ENCODE measurements at places on chromosomes 3 and 15. TPM values are rescaled to one million over a fixed set of nuclear protein-coding genes. Genes with fewer than 3 reads are reported as not detected.

GRCh38 chr3:60160111-60160821 is 1091.0 kb downstream of the FHIT start:
- H3K36me3 ChIP-seq = no peaks in the 10 kb centered on the region
- no peaks in the 10 kb centered on the region for H3K4me1 ChIP-seq
- no peak overlapping the region for H3K4me3 ChIP-seq
- no peak overlapping the region for H3K27ac ChIP-seq
- no peak for DNase-seq

DNA sequence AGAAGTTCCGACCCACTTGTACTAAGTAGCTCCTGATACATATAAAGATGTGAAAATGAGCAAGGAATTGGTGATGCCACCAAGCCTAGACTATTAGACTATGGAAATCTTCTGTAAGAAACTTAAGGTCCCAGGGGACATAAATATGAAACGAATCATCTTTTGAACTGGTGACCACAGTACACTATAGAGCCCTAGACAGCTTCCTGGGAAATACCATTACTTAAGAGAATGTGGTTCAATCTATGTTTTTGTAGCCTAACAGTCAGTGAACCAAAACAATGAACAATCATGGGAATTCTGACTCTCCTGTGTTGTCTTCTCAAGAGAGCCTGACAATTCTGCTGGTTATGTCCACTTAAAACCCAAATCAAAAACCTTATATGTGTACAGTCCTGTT is 191.6 kb downstream of the GREM1 start:
- no peaks in the 10 kb centered on the region for H3K36me3 ChIP-seq
- no peak for DNase-seq
- no peak overlapping the region for H3K4me3 ChIP-seq
- no peak overlapping the region for H3K27ac ChIP-seq
- no peaks in the 10 kb centered on the region for H3K4me1 ChIP-seq

DNA sequence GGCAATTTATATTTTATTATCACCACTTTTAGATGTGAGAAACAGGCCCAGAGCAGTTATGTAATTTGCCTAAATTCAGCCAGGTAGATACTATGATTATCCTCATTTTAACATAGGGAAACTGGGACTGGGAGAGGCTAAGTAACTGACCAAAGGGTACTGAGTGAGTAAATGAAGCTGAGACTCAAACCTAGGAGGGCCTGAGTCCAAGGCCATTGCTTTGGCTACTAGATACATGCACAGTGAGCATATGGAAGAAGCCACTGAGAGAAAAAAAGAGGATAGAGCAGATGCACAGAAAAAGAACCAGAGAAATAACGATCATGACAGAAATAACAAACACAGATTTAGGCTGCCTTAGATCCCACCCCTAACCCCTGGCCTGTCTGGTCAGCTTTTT is 33.6 kb downstream of the USF3 start:
- no peak overlapping the region for H3K4me3 ChIP-seq
- H3K4me1 ChIP-seq = no peaks in the 10 kb centered on the region

DNA sequence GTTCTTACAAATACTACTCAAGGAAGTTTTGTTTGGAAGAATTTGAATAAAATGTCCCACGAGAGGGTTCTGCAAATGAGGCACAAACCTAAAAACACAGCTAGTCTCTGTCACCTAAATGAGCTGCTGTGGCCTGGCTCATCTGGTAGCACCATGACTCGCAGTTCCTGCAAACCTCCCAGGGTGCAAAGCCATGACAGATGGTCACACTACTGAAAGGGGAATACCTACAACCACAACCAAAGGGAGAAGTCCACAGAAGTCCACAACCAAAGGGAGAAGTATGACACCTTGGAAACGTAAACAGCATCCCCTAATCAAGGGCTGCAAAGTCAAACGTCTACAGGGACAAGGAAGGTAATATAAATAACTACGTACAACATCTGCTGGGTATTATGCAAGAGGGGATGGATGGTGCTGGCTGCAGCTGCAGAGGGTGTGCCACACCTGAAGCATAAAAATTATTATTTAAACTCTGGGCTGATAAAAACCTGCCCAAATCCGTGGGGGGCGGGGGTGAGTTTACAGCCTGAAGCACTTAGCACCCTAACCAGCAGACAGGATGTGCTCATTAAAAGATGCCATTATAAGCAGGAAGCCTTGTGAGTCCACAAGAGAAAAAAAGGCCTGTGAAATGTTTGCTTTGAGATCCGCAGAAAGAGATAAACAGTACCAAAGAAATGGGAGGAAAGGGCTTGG is 184.0 kb downstream of the MAGI1 start:
- no peaks in the 10 kb centered on the region for H3K4me1 ChIP-seq
- H3K27ac ChIP-seq = no peak overlapping the region

DNA sequence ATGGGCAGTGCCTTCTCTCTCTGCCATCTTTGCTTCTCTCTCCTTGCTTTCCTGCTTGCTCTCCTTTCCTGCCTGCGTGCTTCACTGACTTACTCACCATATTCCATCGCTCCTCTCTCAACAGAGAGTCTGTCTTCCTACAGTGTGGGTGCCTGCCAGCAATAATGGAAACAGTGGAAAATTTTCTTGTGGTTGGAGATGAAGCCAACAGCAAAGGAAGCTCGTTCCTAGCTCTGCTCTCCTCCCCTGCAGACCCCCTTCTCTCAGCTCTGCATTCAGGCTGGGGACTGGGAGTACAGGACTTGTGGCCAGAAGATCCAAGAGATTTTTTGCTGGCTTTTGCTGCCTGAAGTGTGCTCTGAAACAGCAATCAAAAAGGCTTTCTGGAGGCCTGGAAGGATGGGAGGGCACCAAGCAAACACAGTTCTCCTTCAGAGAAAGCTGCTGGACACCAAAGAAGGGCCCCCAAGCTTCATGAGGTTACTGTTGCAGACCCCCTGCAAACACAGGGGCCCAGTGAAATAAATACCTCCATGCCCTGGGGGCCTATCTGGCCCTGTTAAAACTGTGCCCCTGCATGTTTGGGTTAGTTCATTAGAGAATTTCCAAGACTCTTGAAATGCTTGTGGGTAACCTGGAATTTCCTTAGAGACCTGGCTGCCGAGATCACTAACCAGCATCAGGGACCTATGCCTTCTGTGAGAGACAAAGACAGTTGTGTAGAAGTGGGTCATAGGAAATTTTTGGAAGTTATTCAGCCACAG is 149.9 kb upstream of the RASGRP1 start:
- no peak overlapping the region for H3K4me3 ChIP-seq
- no peak for DNase-seq
- no peaks in the 10 kb centered on the region for H3K4me1 ChIP-seq
- H3K36me3 ChIP-seq = no peaks in the 10 kb centered on the region
- H3K27me3 ChIP-seq = no peaks in the 10 kb centered on the region
- H3K27ac ChIP-seq = no peak overlapping the region

GRCh38 chr3:45253316-45253715 is 27.2 kb upstream of the TMEM158 start:
- H3K4me1 ChIP-seq = no peaks in the 10 kb centered on the region
- H3K4me3 ChIP-seq = no peak overlapping the region
- DNase-seq = no peak
- H3K36me3 ChIP-seq = no peaks in the 10 kb centered on the region
- no peak overlapping the region for H3K27ac ChIP-seq
- no peaks in the 10 kb centered on the region for H3K27me3 ChIP-seq

DNA sequence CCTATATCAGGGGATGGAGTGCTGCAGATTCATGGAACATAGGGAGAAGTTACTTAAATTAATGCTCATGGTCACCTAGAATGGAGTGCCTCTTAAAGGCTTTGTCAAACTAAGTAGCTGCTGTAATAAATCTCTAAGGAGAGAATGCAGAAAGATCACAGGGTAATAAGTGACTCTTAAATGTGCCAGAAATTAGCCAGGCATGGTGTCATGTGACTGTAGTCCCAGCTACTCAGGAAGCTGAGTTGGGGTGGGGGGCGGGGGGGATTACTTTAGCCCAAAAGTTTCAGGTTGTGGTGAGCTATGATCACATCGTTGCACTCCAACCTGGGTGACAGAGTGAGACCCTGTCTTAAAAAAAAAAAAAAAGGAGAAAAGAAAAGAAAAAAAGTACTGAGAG is 90.9 kb upstream of the ASB14 start:
- no peaks in the 10 kb centered on the region for H3K27me3 ChIP-seq
- DNase-seq = no peak
- H3K4me3 ChIP-seq = no peak overlapping the region
- H3K36me3 ChIP-seq = no peaks in the 10 kb centered on the region
- H3K27ac ChIP-seq = no peak overlapping the region
- no peaks in the 10 kb centered on the region for H3K4me1 ChIP-seq

DNA sequence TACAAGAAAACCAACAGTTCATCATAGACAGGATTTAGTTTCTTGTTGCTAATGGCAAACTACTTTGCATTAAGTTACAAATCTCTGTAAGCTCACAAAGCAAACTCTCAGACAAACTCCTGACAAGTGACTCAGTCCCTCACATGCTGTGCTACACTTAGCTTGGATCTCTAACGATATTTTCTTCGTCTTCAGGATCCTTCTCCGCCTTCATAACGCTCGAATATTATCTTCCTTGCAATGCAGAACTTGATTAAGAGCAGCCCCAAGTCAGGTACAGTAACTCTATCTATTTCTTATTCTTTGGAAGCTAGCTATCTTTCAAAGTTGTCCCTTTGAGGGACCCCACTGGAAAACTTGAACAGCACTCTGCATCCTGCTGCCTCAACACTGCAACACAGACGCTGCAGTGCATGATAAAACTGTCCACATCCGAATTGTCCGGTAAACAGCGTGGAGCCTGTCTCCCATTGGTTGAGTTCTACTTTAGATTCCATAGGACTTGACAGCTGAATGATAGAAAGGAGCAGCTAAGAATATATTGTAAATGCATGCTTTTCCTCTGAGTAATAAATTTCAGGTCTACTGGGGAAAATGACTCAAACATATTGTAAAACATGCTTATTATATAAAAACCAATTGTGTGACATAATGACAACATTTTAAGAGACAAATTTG is 61.3 kb downstream of the UACA start:
- no peak overlapping the region for H3K27ac ChIP-seq
- DNase-seq = no peak
- H3K27me3 ChIP-seq = no peaks in the 10 kb centered on the region
- H3K4me1 ChIP-seq = no peaks in the 10 kb centered on the region

DNA sequence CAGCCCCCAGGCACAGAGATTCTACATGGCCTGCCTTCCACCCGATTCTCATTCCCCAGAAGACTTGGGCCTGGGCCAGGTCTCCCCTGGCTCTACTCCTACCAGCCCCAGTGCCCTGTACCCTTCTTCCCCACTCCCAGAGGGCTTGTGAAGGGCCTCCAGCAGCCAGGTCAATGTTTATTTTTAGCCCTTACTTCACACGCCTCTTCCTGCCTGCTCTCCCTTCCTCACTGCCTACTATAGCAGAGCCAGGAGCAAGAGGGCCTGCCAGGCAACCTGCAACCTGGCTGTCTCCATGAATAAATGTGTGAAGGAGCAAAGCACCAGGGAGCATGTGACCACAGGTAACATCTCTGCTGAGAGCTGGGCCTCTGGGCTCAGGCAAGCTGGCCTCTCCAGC is 26.4 kb upstream of the APEH start:
- H3K27me3 ChIP-seq = no peaks in the 10 kb centered on the region
- no peak overlapping the region for H3K4me3 ChIP-seq
- H3K4me1 ChIP-seq = peaks cover 21% of the 10 kb centered on the region
- no peak for DNase-seq
- H3K36me3 ChIP-seq = no peaks in the 10 kb centered on the region

DNA sequence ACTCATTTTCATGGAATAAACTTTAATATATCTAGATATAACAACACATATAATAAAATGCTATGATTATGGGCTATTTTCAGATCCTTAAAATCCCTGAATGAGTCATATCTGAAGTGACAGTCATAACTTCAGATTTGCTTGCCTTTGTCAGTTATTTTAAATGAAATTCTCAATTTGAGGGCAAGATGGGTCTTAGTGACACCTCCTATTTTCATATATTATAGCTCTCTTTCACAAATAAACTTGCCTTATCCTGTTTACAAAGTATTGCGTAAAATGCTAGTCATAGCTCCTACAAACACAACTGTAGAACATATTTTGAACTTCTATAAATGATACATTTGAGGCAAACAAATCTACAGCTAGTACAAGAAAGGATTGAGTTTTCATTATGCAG is 6.2 kb upstream of the THRB start:
- no peak for DNase-seq
- no peak overlapping the region for H3K27ac ChIP-seq
- H3K36me3 ChIP-seq = no peaks in the 10 kb centered on the region
- H3K4me3 ChIP-seq = no peak overlapping the region

DNA sequence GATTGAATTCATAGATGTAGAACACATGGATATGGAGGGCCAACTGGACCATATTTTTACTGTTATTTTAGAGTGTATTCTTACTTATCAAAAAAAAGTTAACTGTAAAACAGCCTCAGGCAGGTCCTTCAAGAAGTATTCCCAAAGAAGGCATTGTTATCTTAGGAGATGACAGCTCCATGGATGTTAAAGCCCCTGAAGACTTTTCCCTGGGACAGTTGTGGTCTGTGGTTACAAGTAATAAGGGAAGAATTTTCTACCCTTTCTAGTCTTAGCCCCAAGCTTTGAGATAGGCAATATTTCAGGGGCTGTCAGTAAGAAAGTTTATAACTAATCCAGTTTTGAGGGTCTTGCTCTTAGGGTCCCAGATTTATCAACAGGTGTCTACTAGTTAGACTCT is 62.5 kb downstream of the LRRC49 start:
- no peaks in the 10 kb centered on the region for H3K27me3 ChIP-seq
- no peak overlapping the region for H3K4me3 ChIP-seq
- no peaks in the 10 kb centered on the region for H3K4me1 ChIP-seq
- no peak for DNase-seq

GRCh38 chr3:100635273-100635701 is 25.9 kb downstream of the ADGRG7 start:
- H3K27ac ChIP-seq = no peak overlapping the region
- no peaks in the 10 kb centered on the region for H3K27me3 ChIP-seq
- no peaks in the 10 kb centered on the region for H3K36me3 ChIP-seq
- H3K4me3 ChIP-seq = no peak overlapping the region
- no peaks in the 10 kb centered on the region for H3K4me1 ChIP-seq

DNA sequence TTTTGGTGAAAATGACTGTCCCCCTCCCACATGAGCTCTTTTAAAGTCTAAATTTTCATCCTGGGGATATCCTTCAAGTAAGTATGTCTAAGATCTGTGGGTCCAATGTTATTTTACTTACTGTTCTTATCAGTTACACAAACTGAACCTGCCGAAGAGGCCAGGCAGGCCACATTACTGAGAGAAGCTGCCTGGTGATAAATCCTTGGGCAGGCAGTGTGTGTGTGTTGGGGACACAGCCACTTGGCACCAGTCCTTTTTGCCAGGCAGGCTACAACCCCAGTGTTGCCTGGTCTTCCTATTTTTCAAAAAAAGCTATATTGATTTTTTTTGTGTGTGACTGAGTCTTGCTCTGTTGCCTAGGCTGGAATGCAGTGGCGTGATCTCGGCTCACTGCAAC is 50.6 kb upstream of the RASA2 start:
- peaks cover 6% of the 10 kb centered on the region for H3K4me1 ChIP-seq
- DNase-seq = no peak
- H3K27me3 ChIP-seq = no peaks in the 10 kb centered on the region
- H3K27ac ChIP-seq = peak overlapping the region; percentile 60
- peaks cover 3% of the 10 kb centered on the region for H3K36me3 ChIP-seq

The DNAH12 gene
- not detected for total RNA-seq

The GALNT15 gene
- not detected for total RNA-seq

The GUCA1C gene
- total RNA-seq = not detected

The SCG3 gene
- 21.0 TPM for total RNA-seq

The GORASP1 gene
- 81.2 TPM for total RNA-seq

The FANCD2OS gene
- not detected for total RNA-seq

The MEX3B gene
- 12.8 TPM for total RNA-seq

The DCLK3 gene
- not detected for total RNA-seq

The FRMD5 gene
- not detected for total RNA-seq

Data from K562 (cell line).